Stimulated activated CD4-positive, alpha-beta T cell treated with anti-CD3 and anti-CD28 coated beads, Interleukin-1b, Interleukin-23, amount 100 ng/mL, for 1 hour (primary cell): ENCODE measurements at places on chromosomes 5 and 9.

DNA sequence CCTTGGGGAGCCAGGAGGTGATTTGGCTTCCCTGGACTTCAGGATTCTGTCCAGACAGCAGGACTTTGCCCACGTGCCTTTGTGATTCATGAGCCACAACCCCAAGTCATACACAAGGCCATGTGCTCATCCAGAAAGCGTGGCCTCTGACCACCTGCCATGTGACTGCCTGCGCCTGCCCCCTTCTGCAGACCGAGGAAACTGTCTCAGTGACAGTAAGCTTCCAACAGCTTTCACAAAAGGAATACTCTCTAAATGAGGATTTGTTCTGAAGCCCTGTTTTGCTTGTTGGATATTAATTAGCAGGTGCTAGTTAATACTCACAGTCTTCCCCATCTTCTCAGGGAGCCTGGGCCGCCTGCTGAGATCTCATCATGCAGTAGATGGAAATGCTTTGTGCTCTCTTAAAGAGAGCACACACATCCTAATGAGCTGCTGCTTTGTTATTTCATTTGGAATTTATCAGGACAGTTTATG is 36.9 kb upstream of the ANGPTL2 start:
- DNase-seq: no peak

DNA sequence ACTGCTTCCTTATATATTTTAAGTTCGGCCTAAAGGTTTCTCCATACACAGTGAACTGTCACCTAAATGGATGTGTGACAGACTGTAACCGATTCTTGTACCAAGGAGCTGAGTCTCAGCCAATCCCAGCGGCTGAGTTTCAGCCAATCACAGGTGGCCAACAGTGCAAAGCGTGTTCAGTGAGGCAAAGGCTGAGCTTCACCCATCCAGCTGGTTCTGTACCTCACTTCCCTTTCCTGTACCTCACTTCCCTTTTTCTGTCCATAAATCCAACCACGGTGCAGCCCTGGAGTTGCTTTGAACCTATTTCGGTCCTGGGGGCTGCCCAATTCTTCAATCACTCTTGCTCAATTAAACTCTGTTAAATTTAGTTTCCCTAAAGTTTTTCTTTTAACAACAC is 15.7 kb upstream of the TBC1D9B start:
- DNase-seq: no peak

DNA sequence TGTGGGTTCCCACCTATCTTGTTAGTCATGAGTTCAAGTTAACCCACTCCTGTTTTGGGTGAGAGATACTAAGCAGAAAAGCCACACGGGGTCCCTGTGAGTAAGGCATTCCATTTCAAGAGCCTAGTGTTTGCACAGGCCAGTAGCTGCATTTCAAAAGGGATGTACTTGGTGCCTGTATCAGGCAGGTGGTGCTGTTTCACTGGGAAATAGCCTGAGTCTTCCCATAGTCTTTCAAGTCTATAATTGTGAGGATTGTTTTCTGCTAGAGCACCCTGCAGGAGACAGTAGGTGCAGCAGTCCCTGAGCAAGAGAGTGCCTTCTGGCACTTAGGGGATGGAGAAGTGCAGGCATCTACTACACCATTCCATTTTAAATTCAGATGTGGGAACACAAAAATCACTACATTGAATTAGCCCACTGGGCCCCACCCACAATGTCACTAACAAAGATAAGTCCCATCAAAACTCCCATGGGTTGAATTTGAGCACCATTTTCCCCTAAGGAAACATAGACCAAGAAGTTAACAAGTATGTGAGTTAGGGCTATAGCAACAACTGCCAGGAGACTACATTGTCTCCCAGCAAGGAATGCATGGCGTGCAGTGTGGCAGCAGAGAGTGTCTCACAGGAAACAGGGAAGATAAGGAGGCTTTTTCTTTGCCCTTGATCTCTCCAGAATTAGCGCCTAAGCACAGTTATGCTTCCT is 263.2 kb downstream of the COX7C start:
- DNase-seq: peak; percentile 0

DNA sequence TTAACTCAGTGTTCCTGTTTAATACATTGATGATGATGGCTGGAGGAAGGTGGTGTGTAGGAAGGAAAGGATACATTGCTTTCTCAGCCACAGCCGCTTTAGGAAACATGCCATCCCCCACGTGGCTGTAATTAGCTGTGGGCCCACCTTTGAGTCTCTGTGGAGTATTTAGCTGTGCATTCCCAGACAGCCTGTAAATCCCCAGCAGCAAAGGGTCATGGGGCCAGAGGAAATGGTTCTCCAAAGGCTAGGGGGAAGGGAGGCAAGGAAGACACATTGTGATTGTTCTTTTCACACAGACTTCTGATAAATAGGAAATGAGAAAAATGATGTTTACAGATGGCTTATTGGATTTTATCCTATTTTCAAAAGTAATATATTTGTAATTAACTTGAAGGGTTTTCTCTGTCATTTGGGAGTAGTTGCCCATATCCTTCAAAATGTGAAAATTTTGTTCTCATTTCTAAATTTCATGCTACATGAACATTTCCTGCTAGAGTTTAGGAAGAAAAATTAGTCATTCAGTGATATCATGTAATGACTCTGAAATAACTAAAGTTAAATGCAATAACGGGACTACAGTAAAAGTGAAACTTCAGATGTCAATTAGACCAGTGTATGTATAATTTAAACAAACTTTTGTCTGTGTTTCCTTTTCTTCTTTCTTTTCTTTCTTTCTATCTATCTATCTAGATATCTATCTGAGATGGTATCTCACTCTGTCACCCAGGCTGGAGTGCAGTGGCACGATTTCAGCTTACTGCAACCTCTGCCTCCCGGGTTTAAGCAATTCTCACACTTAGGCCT is 24.3 kb upstream of the F2R start:
- no peak for DNase-seq

DNA sequence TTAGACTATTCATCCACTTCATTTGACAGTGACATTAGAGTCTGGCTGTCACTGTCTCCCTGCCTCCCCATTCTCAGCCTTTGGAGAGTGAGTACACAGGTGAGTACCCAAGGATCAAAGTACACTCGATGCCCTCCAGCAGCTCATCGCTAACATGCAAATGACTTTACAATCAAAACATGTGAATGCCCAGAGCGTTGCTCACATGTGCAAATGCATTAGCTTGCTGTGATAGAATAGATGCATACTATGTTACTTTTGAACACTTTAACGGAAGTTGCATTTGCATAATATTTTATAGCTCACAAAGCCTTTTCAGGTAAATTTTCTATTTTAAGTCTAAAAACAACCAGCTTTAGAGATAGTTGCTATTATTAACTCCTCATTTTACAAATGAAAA is 107.6 kb downstream of the SYK start:
- DNase-seq: no peak

GRCh38 chr5:30279237-30279636 is 914.2 kb upstream of the CDH6 start:
- no peak for DNase-seq

- no peak for DNase-seq
Measured at GRCh38 chr5:76724871-76725270, 8.9 kb downstream of the F2R start.

DNA sequence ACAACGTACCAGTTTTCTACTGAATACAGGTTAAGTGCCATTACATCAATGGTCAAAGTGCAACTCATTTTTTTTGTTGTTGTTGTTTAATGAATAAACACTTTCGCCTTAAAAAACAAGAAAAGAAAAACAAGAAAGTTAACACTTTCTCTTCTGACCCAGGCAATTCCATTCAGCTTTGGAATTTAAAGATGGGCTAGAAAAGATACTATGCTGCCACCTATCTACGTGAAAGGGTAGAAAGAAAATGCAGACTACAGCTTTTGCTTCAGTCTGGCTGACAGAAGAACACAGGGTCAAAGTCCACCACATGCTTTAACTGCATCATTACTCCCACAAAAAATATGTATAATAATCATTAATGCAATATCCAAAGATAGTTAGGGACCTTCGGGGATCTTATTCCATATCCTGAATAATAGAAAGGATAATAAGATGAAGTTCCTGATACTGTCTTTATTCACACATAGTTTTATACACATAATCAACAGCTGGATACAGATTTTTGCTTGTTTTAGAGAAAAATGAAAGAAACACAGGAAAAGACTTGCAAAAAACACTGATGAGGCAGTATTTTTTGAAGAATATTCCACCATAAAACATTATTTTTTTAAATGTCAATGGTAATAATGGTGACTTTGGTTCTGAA is 40.4 kb downstream of the ZDHHC21 start:
- DNase-seq: no peak

DNA sequence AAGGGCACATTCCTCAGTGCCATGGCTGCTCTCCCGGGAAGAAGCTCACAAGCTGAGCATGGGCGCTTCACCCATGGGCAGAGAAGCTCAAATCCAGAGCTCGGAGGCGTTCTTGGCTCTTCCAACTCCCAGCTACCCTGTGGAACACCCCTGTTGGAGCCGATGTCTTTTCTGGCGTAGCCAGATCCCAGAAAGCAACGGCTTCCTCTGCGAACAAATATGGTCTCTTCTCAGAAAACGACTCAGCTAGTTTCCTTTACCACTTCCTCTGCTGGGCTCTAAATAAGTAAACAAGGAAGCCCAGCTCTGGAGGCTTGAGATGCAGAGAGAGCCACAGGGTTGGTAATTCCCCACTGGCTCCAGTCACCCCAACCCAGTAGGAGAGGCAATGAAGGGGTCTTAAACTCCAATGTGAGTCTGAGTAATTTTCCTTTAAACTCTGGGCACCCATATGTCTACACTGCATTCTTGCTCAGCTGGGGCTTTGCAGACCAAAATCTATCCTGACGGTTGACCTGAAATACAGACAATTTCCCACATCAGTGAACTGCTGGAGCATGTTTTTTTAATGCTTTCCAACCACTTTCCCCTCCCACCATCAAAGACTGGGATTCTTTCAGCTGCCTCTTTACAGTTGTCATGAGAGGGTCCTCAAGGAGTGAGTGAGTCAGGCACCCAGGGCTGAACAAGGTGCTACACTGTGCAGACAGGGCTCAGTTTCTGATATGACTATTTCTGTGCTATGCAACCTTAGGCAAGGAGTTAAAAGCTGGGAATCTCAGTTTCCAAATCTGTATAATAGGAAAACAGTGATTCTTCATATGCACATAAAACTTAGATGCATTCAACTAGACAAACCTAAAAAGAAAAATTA is at the start of gene LCP2:
TSS of gene LCP2 (minus strand) at position 189 of the 874 bp plus-strand sequence. CDS start at position 23, 166 bp downstream.
- DNase-seq: no peak

GRCh38 chr5:5705010-5705409 is 282.5 kb downstream of the ICE1 start:
- DNase-seq: no peak

DNA sequence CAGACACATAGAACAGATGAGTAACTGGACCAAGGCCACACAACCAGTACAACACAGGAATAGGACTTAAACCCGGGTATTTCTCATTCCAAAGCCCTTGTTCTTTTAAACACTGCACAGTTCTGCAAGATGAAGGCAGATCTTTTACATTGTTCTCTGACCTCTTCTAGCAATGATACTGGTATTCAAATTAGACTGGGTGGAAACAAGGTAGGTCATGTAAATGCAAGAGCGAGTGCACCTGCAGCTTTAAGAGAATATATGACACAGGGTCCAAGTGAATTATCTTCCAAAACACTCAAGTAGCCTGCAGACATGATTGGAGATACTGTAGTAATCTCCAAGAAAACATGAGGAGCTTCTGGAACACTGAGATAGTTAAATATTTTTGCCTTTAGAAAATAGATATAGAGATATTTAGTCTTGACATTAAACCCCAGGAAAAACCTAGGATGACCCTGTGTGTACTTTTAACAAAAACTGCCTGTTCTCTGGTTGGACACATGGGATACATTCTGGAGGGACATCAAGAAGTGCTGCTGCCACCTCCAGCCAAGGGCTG is 130.6 kb upstream of the EPB41L4A start:
- DNase-seq: no peak

DNA sequence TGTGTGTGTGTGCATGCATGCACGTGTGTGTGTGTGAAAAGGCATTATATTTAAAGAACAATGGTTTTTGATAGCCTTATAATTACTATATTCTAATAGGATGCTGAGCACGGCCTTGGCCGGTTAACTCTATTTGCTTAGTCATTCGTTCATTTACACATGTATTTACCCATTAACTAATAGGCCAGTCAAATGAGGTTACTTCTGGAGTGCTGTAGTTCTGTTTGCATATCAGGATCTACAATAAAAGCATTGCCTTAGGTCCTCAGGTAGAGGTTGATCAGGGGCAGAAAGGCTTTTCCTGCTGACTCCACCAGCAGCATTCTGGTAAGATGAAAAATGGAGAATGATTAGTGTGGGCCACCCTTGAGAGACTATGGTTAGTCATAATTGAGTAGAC is 219.0 kb downstream of the COMMD10 start:
- no peak for DNase-seq

- DNase-seq: no peak
Measured at GRCh38 chr5:96279801-96280542, 153.1 kb downstream of the PCSK1 start.

DNA sequence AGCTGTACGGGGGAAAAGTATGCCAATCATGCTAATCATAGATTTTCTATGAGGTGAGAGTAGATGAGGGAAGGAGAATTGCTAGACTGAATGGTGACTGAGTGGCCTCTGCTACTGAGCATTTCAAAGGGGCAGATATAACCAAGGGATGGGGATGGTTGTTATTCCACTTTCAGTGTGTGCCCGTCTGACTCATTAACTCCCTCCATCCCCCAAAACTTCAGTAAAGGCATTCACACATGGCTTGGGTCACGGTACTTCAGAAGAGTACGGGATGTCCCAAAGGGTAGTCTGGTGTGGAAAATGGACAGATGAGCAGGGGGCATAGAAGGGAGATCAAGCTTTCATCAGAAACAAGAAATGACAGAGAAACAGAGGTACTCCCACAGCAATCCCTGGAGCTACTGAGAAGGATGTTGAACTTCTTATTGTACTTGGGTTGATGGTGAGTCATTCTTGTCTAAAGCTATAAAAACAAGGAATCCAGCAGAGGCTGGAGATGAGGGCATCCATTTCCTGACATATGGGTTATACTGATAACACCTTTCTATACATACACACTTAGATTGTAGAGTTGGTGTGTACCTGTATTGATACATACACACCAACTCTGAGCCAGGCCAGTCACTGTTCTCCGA is 8.9 kb upstream of the TLE4 start:
- no peak for DNase-seq

DNA sequence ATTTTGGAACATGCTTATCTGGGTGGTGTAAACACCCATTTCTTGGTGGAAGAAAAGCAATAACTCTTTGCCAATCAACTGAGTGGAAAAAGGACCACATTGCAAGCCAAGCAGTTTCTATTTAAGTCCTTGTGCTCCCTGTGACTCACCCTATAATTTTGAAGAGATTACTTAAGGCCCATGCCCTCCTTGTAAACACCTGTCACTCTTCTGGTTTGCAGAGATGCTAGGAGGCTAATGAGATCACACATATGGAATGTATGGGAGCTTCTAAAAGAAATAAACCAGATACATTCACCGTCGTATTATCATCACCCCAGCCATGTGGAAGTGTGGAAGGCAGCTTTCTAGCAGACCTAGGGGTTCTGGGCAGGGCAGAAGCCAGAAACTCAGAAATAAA is 337.1 kb downstream of the GADD45G start:
- no peak for DNase-seq

DNA sequence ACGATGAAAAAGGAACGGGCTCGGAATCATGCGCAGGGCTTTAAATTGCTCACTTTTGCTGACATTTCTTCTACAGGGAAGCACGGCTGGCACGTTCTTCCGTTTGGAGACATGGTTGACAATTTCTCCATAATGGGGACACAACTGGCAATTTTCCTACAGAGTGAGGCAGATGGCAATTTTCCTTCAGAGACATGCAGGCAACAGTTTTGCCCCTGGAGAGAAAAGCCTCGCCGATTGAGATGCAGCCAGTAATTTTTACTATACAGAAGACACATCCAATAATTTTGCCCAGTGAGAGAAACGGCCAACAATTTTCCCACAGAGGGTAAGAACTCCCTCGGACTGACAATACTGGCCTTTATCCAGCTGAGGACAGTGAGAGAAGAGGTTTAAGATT is 90.9 kb upstream of the GPR151 start:
- no peak for DNase-seq
